ENCODE measurements at places on chromosomes 3 and 15.
A peak's percentile ranks its signal among the peaks of the same experiment; 100 is the strongest.

DNA sequence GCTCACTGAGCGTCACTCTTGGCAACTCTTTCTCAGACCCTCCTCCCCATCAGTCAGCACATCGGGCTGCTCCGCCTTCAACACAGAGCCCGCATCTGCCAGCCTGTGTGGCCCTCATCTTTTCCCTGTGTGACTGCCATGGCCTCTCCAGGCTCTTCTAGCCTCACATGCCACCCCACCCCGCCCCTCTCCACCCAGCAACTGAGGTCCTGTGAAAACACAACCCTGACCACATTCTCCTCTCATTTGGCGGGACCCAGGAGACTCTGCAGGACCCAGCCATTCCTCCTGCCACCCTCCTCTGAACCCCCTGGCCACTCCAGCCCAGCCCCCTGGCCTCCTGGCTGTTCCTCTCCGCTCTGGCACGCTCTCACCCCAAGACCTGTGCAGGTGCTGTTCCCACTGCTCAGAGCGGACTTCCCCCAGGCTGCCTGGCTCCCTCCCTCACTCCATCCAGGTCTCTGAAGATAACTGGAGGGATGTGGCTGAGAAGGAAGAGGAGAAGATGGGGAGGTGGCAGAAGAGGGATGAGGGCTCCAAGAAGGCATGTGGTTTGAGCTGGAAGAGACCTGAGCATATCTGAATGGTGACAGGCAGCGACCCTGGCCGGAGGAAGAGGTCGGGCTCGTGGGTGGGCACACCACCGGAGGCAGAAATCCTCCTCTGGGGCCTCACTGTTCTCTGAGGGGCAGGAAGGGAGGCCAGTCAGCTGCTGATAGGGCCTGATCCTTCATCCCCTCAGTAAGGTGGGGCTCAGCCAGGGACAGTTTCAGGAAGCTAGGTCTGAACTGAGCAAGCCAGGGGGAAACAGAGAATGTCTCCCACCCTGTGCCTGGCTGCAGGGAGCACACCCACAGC, 111.2 kb upstream of the RPL32 start:
- DNase-seq = no peak

- DNase-seq = peak; percentile 26
These were observed 897 bp upstream of the TLE3 start for GRCh38 chr15:70098461-70099166.

DNA sequence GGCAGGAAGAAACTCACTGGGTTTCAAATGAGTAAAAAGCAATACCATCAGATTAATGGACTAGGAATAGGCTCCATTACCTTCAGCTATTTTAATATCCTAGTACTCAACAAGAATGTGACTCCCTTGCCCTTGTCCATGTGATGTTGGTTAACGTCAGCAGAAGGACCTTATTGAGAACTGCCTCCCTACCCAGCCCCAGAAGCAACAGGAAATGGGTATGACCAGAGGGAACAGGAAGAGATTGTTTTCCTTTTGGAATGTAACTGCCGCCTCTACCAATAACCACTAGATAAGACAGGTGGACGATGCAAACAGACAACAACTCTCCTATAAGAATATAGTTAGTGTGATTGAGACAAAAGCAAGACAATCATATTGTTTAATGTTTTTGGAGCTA, 10.4 kb upstream of the MME start:
- DNase-seq = no peak

GRCh38 chr3:89046661-89047060, 60.8 kb upstream of the EPHA3 start:
- DNase-seq = no peak

GRCh38 chr3:99071096-99071495, 169.6 kb upstream of the DCBLD2 start:
- no peak for DNase-seq

DNA sequence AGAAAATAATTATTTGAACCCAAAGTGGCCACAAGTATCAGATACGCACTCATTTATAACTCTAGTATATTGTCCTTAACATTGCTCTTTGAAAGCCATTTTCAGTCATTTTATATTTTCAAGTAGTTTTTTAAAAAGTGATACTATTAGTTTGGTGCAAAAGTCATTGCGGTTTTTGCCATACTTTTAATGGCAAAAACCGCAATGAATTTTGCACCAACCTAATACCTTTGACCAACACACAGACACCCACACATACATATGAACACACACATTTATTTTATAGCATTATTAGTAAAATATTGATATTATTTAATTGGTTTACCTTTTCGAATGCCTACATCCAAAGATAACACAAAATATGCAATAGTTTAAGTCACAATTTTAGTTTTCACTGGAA, 154.3 kb downstream of the EPHA3 start:
- DNase-seq = no peak

DNA sequence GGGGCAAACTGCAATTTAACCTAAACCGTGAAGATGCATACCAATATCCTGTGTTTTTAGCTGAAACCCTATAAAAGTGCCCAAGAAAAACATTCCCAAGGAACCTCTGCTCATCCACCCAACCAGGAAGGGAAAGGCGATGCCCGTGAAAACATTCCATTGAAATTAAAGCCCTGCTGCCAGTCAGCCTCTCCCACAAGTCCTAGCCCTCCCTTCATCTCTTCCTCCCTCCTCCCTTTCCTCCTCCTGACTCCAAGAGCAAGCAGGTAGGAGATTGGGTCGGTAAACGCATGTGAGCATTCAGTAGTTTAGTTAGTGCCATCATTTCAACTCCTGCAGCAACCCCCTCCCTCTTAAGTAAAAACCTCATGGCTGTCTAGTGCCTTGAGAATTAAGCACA, 27.7 kb downstream of the HES1 start:
- no peak for DNase-seq

GRCh38 chr3:135239615-135239884, 444.5 kb downstream of the EPHB1 start:
- no peak for DNase-seq

- no peak for DNase-seq
These were observed 3.4 kb upstream of the P3H2 start for GRCh38 chr3:190124067-190124466.

- no peak for DNase-seq
These were observed 10.4 kb downstream of the INO80 start for GRCh38 chr15:41105348-41106334.

- no peak for DNase-seq
These were observed 11.3 kb downstream of the CORO2B start for GRCh38 chr15:68589783-68590710.

DNA sequence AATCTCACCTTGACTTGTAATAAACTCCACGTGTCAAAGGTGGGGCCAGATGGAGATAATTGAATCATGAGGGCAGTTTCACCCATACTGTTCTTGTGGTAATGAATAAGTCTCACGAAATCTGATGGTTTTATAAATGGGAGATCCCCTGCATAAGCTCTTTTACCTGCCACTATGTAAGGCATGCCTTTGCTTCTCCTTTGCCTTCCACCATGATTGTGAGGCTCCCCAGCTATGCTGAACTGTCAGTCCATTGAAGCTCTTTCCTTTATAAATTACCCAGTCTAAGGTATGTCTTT, 45.5 kb downstream of the SUCNR1 start:
- DNase-seq = no peak

GRCh38 chr3:186882881-186883685, 40.6 kb downstream of the ADIPOQ start:
- DNase-seq = peak; percentile 60

- DNase-seq = no peak
These were observed 33.1 kb downstream of the NBEAL2 start for GRCh38 chr3:47012342-47013230.

GRCh38 chr3:23320586-23321570, 117.8 kb downstream of the UBE2E2 start:
- DNase-seq = no peak

GRCh38 chr3:108420926-108421325, 89.5 kb downstream of the MYH15 start:
- DNase-seq = no peak

- DNase-seq = no peak
These were observed 50.2 kb upstream of the VGLL3 start for GRCh38 chr3:87041191-87041590.

DNA sequence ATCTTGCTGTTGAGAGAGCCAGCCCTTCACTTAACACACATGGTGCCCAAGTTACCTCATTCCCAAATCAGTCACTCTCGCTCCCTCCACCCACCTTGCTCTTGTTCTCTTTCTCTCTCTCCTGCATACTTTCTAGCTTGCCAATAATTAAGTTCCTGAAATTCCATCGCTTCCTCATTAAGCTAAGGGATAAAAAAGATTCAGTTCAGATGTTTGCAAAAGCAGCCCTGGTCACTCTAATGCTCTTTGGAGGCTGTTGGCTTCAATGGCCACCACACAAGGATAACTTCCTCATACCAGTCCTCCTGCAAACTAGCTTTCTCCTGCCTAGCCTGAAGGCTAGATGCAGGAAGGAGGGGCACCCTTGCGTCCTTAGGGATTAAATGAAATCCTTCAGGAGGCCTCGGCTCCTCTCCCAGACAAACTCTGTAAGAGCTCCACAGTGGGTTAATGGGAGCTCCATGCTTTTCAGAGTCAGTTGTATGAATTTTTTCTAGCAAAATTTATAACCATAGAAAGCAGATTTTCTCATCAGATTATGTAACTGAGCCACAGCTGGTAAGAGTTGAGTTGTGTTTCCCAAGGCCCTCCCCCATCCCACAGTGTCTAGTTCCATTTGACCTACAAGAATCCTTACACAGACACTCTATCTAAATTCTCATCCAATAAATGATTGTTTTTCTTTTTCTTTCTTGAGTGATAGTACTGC, 176.6 kb upstream of the TRIM42 start:
- no peak for DNase-seq

DNA sequence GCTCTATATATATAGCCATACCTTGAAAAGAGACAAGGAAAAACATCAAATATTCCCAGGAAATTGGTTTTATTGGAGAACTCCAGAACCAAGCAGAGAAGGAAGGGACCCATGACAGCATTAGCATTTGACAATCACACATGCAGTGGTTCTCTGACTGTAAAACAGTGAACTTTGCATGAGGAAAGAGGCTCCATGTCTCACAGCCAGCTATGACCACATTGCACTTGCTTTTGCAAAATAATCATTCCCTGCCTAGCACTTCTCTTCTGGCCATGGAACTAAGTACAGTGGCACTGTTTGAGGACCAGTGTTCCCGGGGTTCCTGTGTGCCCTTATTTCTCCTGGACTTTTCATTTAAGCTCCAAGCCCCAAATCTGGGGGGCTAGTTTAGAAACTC, 85.5 kb downstream of the TGFBR2 start:
- DNase-seq = no peak

- peak; percentile 11 for DNase-seq
These were observed at the start of gene ZNF660 for GRCh38 chr3:44584646-44585501. ZNF660 (plus strand) TSS chr3:44584964; CDS start chr3:44594194, 9,230 bp downstream.

DNA sequence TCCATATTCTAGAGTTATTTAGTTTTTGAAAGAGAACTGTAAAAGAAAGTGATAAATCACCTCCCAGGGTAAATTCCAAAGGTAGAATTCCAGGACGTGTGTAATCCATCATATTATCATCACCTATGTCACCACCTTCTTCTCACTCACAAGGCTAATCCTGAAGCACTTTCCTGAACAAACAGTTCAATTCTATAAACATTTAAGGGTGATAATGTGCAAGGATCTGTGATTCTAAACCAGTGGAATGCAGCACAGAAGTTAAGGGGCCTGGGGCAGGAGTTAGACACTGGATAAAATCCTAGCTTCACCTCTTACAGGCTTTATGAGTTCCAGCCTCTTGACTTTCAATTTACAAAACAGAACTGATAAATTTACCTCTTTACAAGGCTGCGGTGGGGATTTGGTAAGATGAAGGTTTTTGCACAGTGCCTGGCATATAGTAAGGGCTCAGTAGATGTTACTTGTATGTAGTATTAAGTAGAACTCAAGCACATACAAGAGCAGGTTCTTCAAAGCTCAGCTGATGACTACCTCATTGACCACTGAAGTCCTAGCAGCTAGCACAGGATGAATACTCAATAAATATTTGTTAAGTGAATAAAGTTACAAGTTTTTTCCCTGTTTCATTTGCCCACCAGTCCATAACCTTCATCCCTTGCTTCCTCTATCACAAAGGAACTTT, 47.3 kb upstream of the CCDC80 start:
- DNase-seq = no peak

- no peak for DNase-seq
These were observed 43.3 kb downstream of the CCNB2 start for GRCh38 chr15:59148153-59148833.

- no peak for DNase-seq
These were observed 53.0 kb upstream of the HES1 start for GRCh38 chr3:194082743-194083636.

DNA sequence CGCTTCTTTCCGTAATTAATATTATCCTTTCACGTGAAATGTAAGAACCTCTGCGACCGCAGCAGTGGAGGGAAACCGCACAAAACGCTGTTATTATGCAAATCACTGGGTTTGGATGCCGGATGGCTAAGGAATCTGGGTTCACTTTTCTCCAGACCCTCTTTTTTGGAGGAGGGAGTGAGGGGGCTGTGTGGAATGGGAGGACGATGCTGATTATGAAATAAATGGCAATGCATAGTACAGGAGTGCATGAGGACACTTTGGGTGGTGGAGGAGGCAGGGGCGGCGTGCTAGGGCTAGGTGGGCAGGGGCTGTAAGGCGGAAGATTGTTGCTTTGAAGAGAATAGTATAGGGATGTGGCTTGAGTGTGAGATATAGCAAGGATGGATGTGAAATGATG, 1.8 kb downstream of the CADM2 start:
- DNase-seq = no peak

DNA sequence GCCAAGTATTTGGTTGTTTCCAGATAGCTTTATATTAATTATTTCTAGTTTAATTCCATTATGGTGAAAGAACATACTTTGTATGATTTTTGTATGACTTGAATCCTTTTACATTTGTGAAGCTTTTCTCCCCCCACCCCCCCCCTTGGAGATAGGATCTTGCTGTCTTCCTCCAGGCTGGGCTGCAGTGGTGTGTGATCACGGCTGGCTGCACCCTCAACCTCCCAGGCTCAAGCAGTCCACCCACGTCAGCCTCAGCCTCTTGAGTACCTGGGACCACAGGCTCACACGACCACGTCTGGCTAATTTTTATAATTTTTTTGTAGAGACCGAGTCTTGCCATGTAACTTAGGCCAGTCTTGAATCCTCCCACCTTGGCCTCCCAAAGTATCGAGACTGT, 29.5 kb downstream of the ARL8B start:
- DNase-seq = no peak

- DNase-seq = peak; percentile 27
These were observed 73.6 kb downstream of the EEFSEC start for GRCh38 chr3:128226795-128227395.

- DNase-seq = no peak
These were observed 32.2 kb downstream of the IL20RB start for GRCh38 chr3:136989781-136990524.

- no peak for DNase-seq
These were observed 242.9 kb upstream of the BHLHE40 start for GRCh38 chr3:4736284-4736861.

DNA sequence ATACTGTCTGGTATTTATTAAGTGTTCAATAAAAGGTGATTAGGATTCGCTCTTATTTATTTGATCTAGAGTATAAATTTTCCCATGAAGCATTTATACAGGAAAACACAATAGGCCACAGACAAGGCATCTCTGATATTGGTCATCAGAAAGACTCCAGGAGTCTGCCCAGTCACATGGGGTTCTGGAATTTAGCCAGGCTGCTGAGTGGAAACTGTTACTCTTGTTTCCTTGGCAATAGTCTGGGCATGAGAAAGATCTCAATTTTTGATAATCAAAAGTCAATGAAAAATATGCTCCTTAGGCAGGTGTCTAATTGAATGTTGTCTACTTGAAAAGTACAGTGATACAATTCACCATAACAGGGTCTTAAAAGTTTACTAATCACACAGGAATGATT, 161.2 kb downstream of the FRMD5 start:
- DNase-seq = no peak

- no peak for DNase-seq
These were observed 59.6 kb upstream of the TSC22D2 start for GRCh38 chr3:150348500-150348899.

GRCh38 chr3:23076437-23076836, 126.7 kb upstream of the UBE2E2 start:
- no peak for DNase-seq

Measured in activated naive CD8-positive, alpha-beta T cell treated with anti-CD3 and anti-CD28 coated beads, Interleukin-2, amount 50 U/mL, for 24 hours (primary cell).